ENCODE measurements at places on chromosomes 7 and 10.

- no peak for DNase-seq
Measured at GRCh38 chr10:7666253-7667023, at the start of gene ITIH5. Gene ITIH5 (minus strand): TSS chr10:7666966. CDS start chr10:7666892, 74 bp downstream.

DNA sequence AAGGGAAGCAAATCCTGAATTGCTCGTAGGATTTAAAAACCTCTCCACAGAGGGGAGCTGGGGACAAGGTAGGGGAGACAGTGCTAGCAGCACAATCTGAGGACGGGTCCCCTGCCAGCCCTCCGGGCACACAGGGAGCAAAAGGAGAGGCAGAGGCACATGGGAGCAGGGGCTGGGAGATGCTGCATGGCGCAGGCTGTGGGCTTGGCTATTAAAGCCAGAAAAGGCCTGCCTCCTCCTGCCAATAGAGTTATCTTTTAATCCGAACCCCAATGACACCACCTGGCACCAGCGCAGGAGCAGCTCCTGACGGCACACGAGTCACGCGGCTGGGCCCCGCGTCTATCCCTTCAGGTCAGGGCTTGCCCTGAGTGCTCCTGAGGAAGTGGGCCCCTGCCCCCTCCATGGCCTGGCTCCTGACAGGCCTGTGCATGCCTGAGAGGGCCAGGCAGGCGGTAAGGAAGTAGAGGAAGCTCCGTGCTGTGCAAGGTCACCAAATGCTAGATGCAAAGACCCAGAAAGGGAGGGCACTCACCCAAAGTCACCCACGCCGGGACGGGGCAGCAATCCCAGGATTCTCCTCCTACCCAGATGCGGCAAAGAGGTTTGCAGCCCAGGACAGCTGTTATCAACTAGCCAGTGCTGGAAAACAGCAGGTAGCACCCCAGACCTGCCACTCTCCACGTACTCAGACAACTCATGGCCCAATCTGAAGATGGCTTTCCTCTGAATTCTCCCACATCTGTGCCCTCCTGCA lies 28.1 kb downstream of the DLG5 start:
- no peak for DNase-seq

DNA sequence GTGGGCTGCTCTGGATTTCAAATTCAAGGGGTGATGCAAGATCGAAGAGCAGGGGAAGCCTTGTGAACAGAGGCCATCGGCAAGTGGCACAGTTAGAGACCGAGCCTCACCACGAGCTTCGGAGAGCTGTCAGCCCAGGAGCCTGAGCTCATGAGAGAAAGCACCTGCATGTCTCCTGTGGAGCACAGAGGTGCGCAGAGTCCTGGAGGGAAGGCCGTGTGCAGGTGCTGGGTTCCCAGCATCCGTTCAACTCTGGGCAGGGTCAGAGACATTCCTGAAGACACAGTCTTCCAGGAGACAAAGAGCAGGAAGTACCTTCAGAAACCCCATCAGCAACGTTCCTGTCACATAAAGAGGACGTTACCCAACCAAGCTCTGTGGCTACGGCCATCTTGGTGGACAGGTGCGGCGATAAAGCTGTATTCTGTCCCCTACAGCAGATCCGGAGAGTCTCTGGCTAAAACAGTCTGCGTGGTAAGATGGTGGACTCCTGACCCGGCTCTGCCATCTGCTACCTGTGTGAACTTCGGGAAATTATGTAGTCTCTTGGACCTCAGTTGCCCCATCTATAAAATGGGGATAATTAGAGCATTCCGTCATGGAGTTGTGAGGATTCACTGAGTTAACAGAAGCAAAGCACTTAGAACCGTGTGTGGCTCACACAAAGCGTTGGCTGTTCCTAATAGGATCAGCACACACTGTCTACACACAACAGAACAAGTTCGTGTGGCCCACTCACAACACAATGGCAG lies 40.6 kb downstream of the NOD1 start:
- DNase-seq = no peak

DNA sequence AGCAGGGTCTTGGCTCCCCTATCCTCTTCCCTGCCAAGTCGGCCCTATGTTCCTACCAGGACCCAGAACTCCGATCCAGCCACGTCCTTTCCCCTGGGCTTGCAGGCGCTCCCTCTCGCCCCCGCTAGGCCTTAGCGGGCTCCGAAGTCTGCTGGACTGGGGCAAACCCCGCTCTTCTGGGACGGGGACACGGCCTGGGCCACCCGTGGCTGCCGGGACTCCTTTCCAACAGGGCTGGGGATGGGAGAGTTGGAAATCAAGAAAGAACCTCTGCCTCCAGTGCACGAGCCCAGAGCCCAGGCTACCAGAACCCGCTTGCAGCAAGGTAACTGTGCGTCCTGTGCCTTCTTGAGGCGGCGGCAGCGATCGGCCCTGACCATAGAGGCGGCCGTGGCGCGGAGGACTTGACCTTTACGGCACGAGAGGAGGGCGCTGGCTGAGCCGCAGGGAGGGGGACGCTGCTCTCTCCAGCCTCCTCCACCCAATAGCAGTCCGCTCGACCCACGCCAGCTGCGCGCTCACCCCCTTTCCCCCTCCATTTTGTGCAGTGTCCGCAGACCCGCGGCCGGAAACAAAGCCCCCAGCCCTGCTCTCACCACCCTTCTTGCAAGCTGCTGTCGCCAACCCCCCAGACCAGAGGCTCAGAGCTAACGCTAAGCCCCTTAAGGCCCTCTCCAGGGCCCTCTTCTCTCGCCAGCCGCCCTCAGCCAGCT lies 7.0 kb upstream of the HOXA11 start:
- DNase-seq = no peak

- DNase-seq = no peak
Measured at GRCh38 chr10:115030483-115031200, 62.5 kb upstream of the ATRNL1 start.

GRCh38 chr10:27622596-27622995 lies 118.5 kb downstream of the RAB18 start:
- DNase-seq = no peak

DNA sequence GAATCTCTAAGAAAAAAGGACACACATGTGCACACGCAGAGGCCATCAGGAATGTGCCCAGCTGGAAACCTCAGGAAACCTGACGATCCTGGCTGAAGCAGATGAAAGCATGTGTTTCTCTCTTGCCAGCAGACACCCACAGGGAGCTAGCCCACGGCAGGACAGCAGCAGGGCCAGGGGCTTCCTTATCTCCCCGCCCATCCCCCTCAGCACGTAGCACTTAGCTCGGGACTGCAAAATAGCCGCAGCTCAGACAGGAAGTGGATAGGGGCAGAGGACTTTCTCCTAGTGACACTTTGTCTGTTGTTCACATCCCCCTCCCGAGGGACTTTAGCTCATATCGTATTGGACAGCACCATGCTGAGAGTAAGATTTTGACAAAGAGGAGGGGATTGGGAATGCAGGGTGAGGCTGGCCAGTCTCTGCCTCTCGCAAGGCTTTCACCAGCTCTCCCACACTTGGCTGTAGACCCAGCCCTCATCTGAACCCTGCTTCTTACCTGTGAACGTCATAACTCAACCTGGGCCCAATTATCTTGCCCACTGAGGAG lies 63.8 kb downstream of the MKI67 start:
- no peak for DNase-seq

DNA sequence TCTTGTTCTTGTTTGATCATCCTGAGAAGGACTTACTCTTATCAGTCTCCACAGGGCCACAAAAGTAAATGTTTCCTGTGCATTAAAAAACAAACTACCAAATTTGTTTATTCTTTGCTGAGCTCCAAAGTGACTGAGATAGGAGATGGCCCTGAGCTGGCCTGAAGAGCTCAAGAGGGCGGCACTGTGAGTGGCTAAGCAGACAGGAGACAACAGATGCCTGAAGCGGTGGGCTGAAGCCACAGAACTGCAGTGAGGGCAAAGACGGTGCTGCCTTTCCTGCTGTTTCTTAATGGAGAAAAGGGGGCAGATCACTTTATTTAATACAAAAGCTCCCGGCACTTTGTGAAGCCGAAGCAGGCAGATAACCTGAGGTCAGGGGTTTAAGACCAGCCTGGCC lies 379.6 kb downstream of the ARL4A start:
- DNase-seq = no peak

DNA sequence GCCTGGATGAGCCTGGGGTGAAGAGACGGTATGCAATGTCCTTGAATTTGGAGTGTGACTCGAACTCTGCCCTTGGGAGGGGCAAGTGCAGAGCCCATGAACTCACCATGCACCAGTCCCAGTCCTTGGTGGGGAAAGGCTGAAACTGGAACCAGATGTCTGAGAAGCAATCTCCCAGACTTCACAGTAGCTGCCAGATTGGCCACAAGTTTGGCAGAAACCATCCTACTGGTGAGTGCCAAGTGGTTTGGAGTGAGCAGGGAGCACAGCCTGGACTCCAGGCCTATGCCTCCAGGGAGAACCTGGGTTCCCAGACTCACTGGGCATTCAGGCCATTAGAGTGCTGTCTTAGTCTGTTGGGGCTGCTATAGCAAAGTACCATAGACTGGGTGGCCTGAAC lies 99.6 kb upstream of the LYZL1 start:
- no peak for DNase-seq

GRCh38 chr7:102834999-102835398 lies 77.8 kb upstream of the LRRC17 start:
- DNase-seq = no peak

DNA sequence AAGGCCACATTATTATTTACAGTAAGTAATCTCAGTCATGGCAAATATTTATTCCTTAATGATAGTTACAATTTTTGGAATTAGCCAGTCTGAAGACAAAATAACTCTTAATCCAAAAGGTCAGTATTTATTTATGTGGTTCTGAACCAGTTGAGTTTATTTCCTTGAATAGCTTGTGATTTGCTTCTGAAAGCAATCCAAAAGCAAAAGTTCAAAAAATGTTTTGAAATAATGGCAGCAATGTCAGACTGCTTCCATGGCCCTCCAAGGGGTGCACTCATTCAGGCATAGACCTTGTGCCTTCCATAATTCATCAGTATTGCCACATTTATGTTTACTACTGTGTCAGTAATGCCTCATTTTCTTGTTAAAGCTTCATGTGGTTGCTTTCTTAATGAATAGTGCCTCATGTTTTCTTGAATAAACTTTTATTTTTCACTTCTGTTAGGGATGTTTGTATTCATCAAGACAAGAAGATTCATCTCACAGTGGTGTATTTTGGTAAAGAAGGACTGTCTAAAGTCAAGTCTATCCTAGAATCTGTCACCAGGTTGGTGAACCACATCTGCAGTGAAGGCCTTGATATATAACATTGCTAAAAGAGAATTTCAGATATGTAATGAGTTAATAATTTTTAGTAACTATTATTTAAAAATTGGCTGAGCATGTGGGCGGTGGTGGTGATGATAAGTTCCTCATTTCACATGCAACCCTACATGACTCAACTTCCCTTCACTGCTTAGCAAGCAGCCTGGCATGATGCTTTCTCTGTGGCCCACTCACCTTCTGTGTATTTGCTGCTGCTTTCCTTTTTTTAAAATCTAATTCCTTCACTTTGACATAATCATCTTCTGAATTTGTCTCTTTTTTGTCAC lies 22.0 kb downstream of the CSGALNACT2 start:
- no peak for DNase-seq

DNA sequence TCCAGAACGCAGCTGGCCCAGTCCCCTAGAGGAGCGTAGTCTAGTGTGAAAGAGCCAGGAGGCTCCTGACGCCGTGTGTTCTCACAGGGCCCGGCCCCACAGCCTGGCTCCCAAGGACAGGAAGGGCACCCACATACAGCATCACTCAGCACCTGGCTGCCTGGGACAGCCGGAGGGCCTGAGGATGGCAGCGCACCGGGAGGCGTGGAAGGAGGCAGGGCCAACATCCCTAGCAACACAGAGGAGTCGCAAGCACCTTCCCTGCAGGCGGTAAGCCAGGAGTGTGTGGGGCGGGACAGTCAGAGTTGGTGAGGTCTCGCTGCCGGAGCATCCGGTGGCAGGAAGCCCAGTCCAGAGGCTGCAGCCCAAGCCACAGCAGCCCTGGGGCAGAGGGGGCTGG lies 125.8 kb downstream of the MAD1L1 start:
- DNase-seq = no peak

DNA sequence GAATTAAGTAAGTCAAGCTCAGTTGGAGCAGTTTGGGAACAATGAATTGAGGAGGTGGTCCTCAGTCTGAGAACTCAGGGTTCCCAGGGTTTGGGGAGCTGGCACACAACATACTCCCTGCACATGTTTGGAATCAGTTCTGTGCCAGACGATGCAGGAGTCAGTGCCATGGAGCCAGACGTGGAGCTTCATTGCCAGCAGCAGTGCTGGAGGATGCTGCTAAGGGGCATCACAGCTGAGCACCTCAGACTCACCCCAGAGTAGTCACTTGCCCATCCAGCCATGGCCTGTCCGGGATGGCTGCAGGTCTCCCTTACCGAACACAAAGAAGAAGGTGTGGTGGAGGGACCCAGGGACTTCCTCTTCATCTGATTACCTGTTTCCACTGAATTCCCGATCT lies 7.9 kb downstream of the GIMAP5 start:
- DNase-seq = no peak

GRCh38 chr7:154684666-154685563 lies 318.0 kb downstream of the PAXIP1 start:
- no peak for DNase-seq

DNA sequence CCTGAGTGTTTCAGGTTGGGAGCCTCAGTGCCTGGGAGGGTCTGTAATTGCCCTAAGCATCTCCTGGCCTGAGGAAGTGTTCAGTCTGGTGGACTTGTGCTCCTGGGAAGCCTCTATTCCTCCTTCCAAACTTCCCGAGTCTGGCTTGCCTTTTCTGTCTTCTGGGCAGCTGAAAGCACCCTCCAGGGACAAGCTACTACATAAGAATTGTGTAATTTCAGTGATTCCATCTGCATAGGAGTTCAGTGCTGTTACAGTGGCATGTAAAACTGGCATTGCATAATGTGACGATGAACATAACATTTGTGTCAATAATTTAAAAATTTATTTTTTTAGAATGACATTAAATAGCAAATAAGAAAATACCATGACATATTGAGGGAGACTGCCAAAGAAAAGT lies 109.3 kb downstream of the AOAH start:
- DNase-seq = no peak

DNA sequence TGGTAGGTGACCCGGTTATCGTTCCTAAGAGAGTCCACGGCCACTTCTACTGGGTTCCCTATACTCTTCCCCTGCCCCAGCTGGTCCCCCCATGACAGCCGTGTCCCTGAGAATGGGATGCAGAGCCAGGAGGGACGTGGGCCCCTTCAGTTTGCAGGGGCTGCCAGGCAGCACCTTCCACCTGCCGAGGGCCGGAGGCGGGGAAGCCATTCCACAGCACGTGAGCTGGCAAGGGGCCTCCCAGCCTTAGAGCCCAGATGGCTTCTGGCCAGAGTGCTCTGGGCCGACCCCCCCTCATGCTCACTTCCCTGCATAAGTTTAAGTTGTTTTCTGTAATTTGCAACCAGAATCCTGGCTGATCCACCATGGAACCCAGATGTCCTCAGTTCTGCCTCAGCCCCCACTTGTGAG lies 39.0 kb downstream of the DIP2C start:
- DNase-seq = no peak
